ENCODE measurements at places on chromosomes 3 and 15.
A peak's percentile ranks its signal among the peaks of the same experiment; 100 is the strongest.

- DNase-seq: peak; percentile 90
Observed at GRCh38 chr3:59049671-59050331, at the start of gene CFAP20DC. Gene CFAP20DC, minus strand, starts transcription at chr3:59050025. Its CDS starts 394 bp downstream, at chr3:59049631.

- DNase-seq: no peak
Observed at GRCh38 chr15:95987299-95987698, 343.2 kb upstream of the NR2F2 start.

- no peak for DNase-seq
Observed at GRCh38 chr15:36632226-36632625, 52.8 kb downstream of the CDIN1 start.

DNA sequence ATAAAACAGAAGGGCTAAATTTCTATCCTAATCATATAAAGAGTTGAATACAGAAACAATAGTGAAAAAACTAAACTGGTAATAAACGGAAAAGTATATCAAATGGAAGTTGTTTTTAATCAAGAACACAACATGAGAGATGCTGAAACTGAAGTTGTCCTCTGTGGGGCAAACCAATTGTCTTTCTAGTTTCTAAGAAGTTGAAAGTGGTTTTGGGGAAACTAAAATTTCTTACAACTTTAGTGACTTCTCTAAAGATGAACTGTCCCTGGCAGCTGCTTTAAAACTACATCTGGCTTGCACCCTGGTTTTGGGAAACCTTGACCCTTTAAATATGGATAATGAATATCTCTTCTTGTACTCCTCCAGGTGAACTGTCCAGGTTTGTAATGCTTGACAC, 155.6 kb downstream of the ADAM10 start:
- DNase-seq: no peak

DNA sequence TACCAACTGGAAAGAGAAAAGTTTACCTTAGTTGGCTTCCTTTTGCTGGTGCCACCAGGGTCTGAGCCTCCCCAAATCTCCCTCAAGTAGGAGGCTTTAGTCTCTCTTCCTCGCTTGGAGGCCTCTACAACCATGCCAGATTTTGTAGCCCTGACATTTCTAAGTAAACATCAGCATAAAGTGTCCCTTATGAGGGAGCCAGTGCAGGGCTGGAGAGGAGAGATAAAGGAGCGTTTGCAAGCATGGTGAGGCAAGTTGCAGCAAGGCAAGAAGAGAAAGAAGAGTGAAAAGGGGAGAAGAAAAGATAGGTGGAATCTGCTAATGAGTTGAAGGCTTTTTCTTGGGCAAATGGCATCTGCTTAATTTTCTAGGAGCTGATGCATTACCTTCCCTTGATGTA, 82.7 kb upstream of the FNDC3B start:
- DNase-seq: no peak

DNA sequence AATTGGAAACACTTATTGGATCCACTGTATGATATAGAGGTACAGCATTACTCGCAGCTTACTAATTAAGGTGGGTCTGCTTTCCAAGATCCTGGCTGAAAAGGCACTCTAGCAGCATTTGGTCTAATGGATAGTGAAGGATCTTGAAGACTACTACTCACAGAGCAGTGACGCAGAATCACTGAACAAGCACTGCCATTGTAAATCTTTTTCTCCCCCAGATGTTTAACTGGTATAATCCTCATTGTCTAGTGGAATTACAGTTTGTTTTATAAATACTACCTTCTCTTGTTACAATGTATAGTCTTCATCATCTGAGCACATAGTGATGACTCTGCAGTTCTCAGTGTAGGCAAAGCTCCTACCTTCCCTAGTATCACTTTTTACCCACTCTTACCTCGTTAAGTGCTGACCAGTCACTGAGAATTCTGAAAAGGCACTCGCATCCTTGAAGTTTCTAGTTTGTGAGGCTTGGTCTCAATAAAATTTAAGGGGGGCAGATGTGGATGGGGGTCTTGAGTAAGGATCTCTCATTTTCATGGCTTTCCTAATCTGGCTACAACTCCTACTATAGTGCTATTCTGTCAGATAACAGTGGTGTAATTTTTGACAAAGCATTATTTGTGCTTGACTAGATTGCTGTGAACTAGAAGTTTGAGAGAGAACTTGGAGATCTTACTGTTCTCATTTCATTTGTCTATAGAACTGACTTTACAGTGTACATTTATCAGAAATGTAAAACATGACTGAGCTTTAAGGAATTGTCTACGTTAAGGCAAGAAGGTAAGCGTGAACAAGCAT, 23.2 kb downstream of the MAPK6 start:
- no peak for DNase-seq

DNA sequence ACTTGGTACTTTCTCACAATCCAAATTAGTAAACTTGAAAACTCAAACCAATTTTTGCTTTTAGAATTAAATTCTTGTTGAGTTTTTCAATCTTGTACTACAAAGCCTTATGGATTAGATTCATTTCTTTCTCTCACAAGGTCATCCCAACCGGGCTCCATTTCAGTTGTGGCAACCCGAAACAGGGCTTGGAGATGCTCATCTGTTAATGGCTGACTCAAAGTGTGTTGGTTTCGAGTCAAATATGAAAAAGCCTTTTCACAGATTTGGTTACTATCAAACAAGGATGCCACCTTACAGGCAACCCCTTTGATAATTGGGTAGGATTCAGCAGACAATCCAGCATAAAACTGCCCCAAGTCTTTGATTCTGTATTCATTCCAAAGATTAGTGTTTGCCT, 1.8 kb downstream of the EPM2AIP1 start:
- no peak for DNase-seq

DNA sequence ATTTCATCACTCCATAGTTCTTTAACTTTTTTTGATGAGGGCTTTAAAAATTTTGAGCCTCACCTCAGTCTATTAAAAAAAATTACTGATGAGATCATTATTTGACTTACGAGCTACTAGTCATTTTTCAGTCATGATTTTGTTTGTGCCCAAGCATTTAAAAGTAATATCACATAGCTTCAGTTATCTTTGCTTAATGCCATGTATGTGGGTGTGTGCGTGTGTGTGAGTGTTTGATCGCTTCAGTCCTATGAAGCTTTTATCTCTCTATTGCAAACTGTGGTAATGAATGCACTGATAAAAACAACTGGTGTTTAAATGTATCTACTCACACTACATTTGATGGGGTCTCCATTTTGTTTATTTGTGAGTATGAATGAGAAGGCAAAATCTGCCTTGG, 49.8 kb downstream of the RSRC1 start:
- DNase-seq: no peak

- DNase-seq: peak; percentile 65
Observed at GRCh38 chr15:62254137-62254934, 89.3 kb upstream of the C2CD4B start.

DNA sequence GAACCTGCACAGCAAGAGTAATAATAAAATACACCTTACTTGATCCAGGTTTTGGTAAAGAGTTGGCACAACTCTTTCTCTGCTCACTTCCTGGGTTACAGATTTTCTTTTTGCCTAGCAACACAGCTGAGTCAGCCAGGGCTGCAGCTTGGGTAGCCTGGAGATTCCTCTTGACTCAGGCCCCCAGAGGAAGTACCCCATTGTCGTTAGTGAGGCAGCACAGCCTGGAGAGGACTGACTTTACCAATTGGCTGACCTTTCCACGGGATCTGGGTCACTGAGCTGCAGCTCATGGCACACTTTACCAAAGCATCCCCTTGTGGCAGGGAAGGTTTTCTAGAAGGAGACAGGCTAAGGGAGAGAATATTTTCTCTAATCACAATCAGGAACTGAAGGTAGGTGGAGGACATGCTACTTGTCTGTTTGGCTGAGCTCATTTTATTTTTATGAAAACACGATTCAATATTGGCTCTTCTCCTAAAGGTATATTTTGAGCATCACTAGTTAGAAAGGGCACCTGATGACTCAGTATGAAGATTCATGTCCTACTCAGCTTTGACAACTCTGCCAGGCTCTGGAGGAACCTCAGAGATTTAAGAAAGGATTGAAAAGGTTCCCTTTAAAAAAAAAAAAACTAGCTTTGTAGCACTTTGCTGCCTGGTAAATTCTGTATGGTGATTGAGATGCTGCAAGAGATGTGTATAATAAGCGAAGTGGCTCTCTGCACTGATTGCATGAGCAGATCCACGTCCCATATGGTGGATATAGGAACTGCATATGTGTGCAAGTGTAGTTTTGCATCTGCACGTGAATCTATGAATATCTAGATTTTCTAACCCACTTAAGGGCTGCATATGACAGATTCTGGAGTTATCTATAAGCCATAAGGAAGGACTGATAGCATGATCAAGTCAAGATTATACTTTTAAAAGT, 124.8 kb downstream of the CHDH start:
- no peak for DNase-seq

GRCh38 chr3:120503727-120504616, 53.2 kb upstream of the FSTL1 start:
- DNase-seq: no peak

DNA sequence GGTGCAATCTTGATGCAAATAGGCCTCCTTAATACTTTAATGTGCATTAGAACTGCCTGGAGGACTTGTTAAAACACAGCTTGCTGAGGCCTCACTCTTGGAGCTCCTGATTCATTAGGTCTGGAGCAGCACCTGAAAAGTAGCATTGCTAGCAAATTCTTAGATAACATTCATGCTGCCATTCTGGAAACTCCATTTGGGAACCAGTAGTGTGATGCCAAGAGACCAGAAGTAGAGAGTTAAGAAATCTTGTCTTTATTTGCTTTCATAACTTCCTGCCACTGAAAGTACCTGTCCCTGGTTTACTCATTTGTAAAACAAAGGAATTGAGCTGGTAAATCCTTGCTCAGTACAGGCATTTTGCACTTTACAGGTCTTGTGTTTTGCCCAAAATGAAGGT, 72.0 kb downstream of the RAP2B start:
- DNase-seq: no peak

- DNase-seq: no peak
Observed at GRCh38 chr15:34102175-34102925, 467 bp downstream of the PGBD4 start.

DNA sequence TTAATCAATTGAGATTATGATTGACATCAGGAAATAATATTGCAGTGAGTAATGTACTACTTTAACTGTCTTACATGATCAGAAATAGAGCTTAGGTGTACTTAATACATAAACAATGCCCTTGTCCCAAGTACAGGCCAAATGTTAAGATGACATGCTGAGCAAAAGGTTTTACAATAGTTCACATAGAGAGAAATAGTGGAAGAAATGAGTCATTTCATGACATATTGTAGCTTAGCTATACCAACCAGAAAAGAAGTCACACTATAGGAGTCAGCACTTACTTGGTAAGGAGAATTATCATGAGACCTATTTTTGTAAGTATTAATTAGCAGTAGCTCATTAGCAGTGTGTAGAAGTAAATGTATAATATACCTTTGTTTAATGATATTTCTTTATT, 96.4 kb upstream of the NANOGP8 start:
- DNase-seq: no peak

- peak; percentile 22 for DNase-seq
Observed at GRCh38 chr15:32861761-32862160, 144.0 kb downstream of the GREM1 start.

- no peak for DNase-seq
Observed at GRCh38 chr3:171488479-171488878, 28.3 kb upstream of the TNIK start.

DNA sequence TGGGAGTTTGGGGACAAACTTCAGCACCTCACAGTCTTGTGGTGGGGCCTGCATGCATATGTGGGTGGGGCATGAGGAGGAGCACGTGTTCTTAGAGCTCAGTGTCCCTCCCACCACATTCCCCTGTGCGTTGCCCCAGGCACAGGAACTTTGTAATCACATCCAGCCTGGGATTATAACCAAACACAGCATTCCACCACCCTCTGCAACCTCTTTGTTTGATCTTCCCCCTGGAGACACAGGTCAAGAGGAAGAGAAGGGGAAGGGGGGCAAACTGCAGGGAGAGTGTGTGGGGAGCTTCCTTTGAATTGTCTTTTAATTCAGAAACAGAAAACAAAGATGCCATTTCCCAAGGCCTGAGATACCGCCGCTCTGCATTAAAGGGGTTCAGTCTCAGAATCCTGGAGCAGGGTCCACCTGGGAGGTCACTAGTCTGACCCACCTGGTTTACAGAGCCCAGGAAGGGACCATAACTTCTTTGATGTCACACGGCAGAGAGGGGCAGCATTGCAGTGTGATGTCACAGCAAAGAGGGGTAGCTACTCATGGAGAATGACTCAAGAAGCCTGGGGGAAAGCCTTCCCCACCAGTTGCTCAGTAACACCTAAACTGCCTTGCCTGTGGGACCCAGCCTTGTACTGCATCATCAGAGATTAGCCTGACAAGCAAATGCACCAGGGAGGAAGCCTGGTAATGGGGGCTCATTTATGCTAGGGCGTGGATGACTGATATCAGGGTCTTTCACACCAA, 106.3 kb upstream of the RNU6-1 start:
- DNase-seq: peak; percentile 39

DNA sequence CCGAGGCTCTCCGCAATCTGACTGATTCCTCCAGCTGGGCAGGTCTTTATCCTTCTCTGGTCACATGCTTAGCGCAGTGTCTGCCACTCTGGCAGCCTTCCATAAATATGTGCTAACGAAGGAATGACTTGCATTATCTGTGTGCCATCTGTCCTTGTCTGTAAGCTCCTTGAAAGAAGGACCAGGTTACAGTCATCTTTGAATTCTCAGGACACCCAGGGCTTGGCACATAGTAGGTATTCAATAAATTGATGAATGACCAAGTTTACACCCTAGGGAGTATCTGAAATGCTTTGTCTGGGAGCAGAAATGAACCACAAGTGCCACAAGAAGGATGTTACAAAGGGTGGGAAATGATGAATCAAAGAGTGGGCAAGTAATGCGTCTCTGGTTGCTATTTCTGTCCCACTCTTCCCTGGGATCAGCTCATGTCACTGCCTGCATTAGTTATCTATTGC, 16.5 kb upstream of the FAM3D start:
- no peak for DNase-seq

- DNase-seq: no peak
Observed at GRCh38 chr3:134693226-134693625, 42.4 kb upstream of the KY start.

- DNase-seq: no peak
Observed at GRCh38 chr15:40466426-40467260, 4.1 kb upstream of the CHST14 start.

GRCh38 chr15:77139312-77139711, 68.4 kb upstream of the TSPAN3 start:
- no peak for DNase-seq

GRCh38 chr15:52220251-52220650, 29.1 kb upstream of the GNB5 start:
- DNase-seq: no peak

DNA sequence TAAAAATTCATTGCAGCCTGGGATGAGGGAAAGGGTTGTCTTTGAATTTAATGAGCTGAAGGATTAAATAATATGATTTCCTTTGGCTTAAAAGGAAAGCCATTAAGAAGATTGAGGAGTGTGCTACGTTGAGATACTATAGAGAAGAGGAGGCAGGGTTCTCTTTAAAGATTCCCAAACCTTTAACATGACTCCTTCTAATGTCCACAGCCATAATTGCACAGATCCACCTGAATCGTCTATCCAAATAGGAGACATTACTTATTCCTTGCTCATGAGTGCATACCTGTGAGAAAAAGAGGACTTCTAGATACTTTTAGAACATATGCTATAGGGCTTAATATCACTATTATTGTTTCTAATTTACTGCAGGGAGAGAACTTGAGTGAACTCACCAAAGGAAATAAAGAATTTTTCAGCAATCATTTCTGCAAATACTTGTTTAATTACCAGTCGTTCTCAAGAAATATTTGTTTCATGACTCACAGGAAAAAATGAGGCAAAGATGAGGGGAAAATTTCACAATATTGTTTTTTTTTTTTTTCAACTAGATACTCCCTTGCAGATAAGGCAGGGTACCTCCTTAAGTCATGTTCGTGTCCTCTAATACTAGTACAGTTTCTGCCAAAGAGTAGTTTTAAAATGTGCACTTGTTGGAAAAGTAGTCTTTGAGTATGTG, 8.9 kb upstream of the SUCNR1 start:
- no peak for DNase-seq
